Muscle of leg (tissue), 16 donors: ENCODE measurements at places on chromosomes 4 and X. TPM values are rescaled to one million over a fixed set of nuclear protein-coding genes. Genes with fewer than 3 reads are reported as not detected.
A peak's percentile ranks its signal among the peaks of the same experiment; 100 is the strongest.

- no peak for DNase-seq
Measured at GRCh38 chrX:15207384-15207783, 62.5 kb downstream of the ASB9 start.

- peak; percentile 10 for DNase-seq
Measured at GRCh38 chrX:83845397-83845796, 15.5 kb upstream of the CYLC1 start.

- peak; percentile 55 for DNase-seq
Measured at GRCh38 chrX:120457766-120458180, 11.3 kb downstream of the LAMP2 start.

- peak; percentile 32 for DNase-seq
Measured at GRCh38 chr4:176387571-176387970, 67.8 kb downstream of the SPCS3 start.

DNA sequence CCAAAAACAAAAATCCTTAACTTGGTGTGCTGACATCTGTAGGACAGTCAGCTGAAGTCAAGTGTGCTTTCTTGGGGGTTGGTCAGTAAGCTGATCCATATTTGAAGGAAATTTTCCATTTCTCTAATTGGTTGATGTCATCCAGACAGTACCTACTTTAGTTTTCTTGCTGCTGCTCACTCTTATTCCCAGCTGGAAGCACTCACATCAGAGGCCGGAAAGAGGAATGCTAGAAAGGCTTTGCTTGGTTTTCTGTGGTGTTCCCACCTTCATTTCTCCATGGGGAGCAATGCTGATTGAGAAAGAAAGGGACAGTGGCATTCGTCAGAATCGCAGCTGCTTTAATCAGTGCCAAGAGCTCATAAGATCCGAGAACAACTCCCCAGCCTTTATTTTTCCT, 227.0 kb downstream of the C4orf33 start:
- peak; percentile 68 for DNase-seq

DNA sequence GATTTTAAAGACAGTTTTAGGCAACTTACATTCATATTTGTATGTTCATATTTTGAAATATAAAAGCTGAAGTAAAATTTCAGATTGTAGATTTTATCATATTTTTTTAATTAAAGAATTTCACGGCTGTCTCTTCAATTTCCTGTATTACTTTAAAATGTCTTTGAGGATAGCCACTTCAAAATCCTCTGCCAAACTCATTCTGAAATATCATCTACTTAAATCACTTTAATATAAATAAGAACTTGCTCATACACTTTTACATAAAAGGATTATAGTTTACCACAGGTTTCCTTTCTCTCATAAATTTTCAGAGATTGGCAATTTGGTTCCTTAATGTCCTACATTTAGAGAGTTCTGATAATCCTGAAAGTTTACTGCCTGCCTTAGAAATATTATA, 478.2 kb downstream of the ADGRL3 start:
- no peak for DNase-seq

DNA sequence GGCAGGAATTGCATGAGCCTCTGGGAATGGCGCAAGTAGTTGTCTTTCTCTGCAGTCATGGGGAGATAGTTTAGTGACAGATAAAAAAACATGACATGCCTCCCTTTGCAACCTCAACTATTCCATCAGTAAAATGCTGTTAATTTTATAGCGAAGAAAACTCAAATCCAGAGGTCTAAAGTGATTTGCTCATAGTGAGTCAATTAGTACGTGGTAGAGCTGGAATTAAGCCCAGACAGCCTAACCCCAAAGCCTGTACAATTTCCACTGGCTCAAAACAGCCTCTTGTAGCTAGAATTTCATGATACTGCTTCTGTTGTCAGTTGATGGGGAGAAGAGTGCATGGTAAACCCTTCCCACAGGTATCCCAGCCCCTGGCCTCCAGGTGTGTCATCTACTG, 81.3 kb upstream of the TRPC5 start:
- DNase-seq, result no peak

DNA sequence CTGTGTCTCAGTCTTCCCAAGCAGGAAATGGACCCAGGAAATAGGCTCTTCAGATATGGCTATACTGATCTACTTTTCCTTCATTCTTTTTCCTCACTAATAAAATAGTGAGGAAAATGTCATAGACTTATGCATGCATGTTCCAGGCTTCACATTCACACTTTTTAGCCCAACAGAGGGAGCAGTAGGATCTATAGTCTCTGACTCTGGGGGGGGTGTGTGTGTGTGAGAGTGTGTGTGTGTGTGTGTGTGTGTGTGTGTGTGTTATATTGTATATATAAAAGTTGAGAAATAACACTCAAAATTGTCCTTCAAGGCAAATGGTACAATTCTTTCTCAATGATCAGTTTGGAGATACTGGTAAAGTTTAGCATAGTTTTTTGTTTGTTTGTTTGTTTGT, 297.2 kb upstream of the GALNT7 start:
- DNase-seq, result no peak

GRCh38 chr4:167339781-167340180, 105.5 kb upstream of the SPOCK3 start:
- DNase-seq, result no peak

DNA sequence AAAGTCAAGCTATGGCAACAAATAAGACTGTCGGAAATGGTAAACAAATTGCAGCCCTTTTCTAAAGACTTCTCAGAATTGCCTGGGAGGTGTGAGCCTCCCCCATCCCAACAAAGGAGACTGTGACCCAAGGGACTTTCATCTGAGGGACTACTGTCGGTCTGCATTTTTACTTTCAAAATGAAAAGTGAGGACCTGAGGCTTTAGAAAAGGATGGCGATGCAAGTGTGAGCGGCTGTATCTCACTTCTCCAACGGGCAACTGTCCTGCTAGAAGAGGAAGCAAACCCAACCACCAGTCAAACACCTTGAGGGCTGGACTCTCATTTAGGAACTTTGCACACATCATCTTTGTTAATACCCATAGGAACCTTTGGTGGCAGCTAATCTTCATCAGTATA, 62.6 kb upstream of the CLNK start:
- no peak for DNase-seq

DNA sequence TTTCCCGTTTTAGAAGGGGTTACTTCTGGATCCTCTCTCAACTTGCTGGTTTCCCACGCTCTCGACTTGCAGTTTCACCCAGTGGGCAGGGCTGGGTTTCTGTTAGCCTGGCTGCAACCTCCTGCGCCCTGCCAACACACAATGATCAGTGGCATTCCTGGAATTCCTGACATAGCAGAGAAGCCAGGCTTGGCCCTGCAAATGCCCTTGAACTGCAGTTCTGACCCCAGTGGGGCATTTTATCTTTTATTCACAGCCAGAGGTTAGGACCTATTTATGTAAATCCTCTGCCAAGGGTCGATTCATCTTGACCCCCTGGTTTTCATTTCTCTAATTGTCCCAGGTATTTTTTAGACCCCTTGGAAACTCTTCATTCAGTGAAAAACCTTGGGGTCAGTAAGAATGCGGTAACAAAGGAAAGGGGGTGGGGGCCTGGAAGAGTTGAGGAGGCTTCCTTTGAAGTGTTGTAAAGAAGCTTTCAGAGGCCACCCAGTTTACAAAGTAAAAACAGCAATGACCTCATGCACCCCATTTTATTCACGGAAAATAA, 217.6 kb downstream of the ZNF674 start:
- peak; percentile 10 for DNase-seq

GRCh38 chr4:7395645-7396044, 39.1 kb downstream of the PSAPL1 start:
- DNase-seq, result peak; percentile 49

DNA sequence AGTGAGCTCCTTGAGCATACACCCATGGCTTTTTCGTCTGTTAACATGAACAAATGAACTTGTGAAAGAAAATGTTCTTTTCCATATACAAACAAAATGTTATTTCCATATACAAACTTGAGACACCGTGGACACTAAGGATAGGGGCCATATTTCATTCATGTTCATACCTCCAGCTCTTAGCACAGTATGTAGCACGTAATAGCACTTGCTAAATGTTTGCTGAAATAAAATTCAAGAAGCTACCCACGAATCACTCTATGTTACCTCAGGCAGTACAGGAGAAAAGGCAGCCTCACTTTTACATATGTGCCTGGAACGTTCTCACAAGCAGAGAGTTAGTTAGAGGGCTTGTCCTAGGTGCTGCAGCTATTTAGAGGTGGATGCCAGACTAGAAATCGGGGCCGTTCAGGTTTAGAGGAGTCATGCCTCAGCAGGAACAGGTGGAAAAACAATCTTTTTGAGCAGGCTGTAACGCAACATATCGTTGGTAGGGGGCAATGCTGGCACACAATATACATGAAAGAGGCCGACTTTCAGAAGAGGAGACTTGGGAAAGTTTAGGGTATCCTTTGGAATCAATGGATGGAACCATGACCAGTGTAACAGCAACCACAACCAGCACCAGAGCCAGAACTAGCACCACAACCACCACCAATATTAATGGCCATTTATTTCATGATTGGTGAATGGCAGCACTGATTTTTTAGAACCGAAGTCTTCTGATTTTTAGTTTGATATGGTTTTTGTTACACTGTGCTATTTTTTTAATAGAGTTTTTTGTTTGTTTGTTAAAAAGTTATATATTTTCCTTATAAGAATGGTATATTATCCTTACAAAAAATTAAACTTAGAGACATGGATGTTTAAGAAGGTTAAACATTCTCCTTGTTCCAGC, 14.8 kb upstream of the PAQR3 start:
- peak; percentile 32 for DNase-seq

GRCh38 chr4:105896984-105897775, 1.9 kb downstream of the NPNT start:
- no peak for DNase-seq

- DNase-seq, result no peak
Measured at GRCh38 chrX:144335402-144335801, 451.5 kb downstream of the UBE2NL start.

- no peak for DNase-seq
Measured at GRCh38 chr4:175034986-175035705, 117.0 kb downstream of the ADAM29 start.

DNA sequence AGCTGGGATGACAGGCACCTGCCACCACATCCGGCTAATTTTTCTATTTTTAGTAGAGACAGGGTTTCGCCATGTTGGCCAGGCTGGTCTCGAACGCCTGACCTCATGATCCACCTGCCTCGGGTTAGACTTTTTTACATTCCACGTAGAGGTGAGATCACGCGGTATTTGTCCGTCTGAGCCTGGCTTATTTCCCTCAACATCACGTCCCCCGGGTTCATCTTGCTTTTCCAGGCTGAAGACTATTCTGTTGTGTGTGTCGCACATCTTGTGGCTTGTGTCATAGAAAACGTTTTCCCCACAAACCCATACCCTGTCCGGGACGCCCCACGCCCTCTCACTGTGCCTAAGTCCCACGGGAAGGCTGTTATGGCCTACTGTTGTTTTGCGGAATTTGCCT, 185.3 kb downstream of the CRLF2 start:
- DNase-seq, result no peak

GRCh38 chr4:159012381-159012780, 90.5 kb upstream of the RAPGEF2 start:
- DNase-seq, result no peak

Gene NEXMIF
- 0.77 TPM for polyA plus RNA-seq

Gene DUX4
- not detected for polyA plus RNA-seq

Gene PPP1R2C
- not detected for polyA plus RNA-seq

Gene USP26
- not detected for polyA plus RNA-seq

Gene DRP2
- polyA plus RNA-seq, result 3.9 TPM

Gene ADGRA3
- 42.4 TPM for polyA plus RNA-seq

Gene PPEF2
- polyA plus RNA-seq, result not detected

Gene PAGE5
- not detected for polyA plus RNA-seq

Gene PPBP
- polyA plus RNA-seq, result 4.2 TPM

Gene PDE6B
- 14.3 TPM for polyA plus RNA-seq

Gene GPR173
- 11.3 TPM for polyA plus RNA-seq

Gene ERAS
- polyA plus RNA-seq, result not detected

Gene TRIM60
- not detected for polyA plus RNA-seq

Gene NPNT
- 117 TPM for polyA plus RNA-seq

Gene GAGE12J
- not detected for polyA plus RNA-seq
